ENCODE measurements at places on chromosomes 2 and 18. TPM values are rescaled to one million over a fixed set of nuclear protein-coding genes. Genes with fewer than 3 reads are reported as not detected.

- no peak for DNase-seq
Measured at GRCh38 chr2:5230855-5231254, 461.3 kb upstream of the SOX11 start.

- DNase-seq, result no peak
Measured at GRCh38 chr18:42922363-42922762, 193.1 kb downstream of the RIT2 start.

Gene FOXD4L1
- 0.52 TPM for total RNA-seq

DNA sequence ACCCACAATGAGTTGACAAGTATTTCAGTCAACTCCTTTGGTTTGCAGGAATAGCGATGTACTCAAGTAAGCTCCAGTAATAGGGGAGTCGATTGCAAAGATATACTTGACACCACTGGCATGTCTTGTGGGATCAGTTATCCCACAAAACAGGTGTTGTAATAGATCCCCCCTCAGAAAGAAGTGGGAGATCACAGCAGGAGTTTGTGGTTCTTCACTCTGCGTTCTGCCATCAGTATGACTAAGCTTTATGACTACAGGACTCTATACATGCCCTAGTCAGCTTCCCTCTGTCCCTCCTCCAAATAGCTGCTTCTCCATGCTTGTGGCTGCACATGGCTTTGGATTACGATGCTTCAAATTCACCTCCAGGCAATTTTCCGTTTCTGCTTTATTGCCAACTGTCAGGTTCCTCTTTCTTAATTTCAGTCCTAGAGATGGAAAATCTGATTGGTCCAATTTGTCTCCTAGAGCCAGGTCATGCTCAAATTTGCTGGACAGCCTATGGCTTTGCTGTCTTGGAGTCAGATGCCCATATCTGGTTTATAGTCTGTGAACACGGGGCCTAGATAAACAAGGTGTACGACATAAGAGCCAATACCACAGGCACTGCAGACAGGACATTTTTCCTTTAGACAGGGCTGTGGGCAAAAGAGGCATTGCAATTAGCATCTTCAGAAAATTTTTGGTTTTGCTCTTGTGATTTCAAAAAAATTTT, 221.7 kb downstream of the PAX3 start:
- no peak for DNase-seq

Gene ALPG
- total RNA-seq, result not detected

DNA sequence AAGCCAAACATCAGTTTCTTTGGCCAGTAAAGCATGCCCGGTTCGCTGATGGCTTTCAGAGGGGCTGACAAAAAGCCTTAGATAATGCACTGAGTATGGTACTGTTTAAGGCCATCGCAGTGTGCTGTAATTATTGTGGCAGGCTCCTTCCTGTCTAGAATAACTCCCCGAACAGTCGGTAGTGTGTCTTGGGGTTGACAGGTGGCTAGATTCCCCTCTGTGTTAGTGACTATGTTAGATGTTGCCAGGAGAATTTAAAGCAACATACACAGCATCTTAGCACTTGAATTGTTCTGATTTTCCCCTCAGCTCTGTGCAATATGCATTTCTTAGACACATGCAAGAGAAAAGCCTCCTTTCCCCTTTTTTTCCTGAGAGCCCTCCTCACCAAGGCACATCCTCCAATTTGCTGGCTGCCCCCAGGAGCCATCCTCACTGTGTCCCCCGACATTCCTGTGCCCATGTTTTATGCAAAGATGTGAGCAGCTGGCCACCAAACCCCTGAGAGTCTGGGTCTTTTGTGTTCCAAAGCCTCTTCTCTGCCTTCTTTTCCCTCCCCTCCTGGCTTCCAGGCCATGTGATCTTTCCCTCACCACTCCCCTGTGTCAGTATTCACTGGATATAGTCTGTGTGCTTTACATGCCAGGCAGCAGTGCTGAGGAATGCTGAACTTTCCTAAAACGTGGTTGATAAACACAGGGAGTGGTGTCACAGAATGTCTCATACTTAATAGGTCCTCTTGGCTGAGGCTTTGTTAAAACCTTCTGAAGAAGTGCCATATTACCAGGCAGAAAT, 331.5 kb downstream of the HRH4 start:
- DNase-seq, result no peak

GRCh38 chr2:120245520-120246332, 6.9 kb upstream of the RALB start:
- DNase-seq, result no peak

DNA sequence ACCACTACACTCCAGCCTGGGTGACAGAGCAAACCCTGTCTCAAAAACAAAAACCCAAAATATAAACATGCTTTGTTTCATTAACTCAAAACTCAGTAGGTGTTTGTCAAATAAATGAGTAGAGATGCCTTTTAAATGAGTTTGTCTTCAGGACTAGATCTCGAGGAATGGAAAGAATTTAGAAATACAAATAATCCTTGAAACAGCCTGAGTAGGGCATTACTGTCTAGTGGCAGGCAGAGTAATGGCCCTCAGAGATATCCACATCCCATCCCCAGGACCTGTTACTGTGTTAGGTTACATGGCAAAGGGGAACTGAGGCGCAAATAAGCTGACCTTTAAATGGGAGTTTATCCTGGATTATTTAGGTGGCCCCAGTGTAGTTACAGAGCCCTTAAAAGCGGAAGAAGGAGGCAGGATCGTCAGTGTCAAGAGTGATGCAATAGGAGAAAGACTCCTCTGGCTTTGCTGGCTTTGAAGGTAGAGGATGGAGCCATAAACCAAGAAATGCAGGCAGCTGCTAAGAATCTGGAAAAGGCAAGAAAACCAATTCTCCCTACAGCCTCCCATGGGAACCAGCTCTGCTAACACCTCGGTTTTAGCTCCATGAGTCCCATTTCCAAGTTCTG, 63.0 kb downstream of the CABLES1 start:
- DNase-seq, result no peak

- DNase-seq, result no peak
Measured at GRCh38 chr18:79611040-79611681, 68.4 kb upstream of the CTDP1 start.

GRCh38 chr2:1784087-1784486, 39.8 kb upstream of the PXDN start:
- DNase-seq, result no peak

DNA sequence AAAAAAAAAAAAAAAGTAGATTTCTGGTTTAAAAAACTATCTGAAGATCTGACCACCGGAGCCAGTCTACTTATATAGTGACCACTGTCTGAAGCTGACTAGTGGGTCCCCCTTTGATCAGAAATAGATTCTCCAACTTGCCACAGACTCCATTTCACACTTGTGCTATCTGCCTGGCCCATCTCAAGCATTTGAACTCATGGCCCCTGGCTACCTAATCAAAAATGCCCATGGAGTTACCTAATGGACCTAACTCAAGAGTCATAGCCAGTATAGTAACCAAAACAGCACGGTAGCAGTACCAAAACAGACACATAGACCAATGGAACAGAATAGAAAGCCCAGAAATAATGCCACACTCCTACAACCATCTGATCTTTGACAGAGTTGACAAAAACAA, 17.0 kb upstream of the ATL2 start:
- no peak for DNase-seq

- no peak for DNase-seq
Measured at GRCh38 chr18:35406666-35407065, 29.5 kb upstream of the ZNF396 start.

Gene EPHA4
- 108 TPM for total RNA-seq

Data from neural crest cell (in vitro differentiated cells).